Stimulated activated CD8-positive, alpha-beta memory T cell treated with anti-CD3 and anti-CD28 coated beads, Interleukin-4, amount 100 ng/mL, for 48 hours (primary cell): ENCODE measurements at places on chromosomes 4 and X.
A peak's percentile ranks its signal among the peaks of the same experiment; 100 is the strongest.

DNA sequence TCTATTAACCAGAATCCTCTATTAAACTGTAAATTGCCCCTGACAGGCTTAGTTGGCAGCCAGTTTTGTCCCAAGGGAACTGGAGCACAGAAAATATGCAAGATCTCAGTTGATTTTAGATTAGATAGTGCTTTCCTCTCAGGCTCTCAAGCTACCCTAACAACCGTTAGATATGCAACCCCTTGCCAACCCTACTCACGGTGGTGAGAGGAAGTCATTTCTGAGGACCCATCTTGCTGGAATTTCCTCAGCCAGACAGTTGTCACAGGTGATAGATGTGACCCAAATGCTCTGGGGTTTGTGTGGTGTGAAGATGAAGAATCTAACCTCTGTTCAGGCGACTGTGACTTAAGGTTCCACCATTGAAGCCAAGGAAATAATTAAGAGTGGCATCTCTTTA is 447.1 kb downstream of the MID1IP1 start:
- DNase-seq, result no peak

GRCh38 chr4:119237642-119238041 is 25.1 kb downstream of the USP53 start:
- DNase-seq, result no peak

GRCh38 chr4:47084111-47084510 is 52.7 kb downstream of the GABRB1 start:
- no peak for DNase-seq

- no peak for DNase-seq
Measured at GRCh38 chr4:20724915-20725314, 24.7 kb downstream of the PACRGL start.

DNA sequence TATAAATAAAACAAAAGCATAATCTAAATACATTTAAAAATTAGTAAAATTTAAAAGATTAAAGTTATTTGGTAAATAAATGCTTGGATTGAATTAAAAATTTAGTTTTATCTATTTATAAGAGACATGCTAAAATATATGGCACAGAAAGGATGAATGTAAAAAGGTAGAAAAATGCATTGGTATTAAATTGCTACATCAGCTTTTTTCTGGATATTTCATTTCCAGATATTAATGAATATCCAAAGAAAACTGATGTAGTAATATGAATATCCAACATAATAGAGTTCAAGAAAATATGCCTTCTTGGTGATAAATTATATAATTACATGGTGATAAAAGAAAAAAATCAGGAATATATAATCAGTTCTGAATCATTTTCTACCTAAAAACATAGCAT is 1743.9 kb downstream of the RPA4 start:
- no peak for DNase-seq

DNA sequence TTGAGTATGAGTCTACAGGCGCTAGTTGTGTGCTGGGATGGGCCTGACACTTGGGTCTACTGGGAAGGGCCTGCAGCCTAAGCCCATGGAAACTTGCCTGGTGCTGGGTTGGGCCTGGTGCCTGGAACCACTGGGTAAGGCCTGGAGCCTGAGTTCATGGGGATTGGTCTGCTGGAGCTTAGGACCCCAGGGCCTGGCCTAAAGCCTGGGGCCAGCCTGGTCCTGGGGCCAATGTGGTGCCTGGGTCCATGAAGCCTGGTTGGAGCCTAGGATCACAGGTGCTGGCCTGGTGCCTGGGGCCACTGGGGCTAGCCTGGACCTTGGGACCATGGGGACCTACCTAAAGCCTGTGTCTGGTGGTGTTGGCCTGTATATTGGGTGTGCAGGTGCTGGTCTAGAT is 270.3 kb upstream of the GRIA3 start:
- DNase-seq, result no peak

DNA sequence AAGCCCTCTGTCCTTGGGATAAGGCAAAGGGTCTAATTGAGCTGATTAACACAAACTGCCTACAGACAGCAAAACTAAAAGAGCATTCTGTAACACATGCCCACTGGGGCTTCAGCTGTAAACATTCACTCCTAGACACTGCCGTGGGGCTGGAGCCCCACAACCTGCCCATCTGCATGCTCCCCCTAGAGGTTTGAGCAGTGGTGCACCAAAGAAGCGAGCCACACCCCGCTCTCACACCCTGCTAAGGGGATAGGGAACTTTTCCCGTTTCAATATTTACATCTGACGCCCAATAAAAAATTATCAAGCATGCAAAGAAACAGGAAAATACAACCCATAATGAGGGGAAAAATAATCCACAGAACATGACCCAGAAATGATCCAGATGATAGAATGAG is 46.9 kb upstream of the HSD17B10 start:
- DNase-seq, result peak; percentile 28

GRCh38 chr4:158814636-158815330 is 46.0 kb downstream of the FNIP2 start:
- DNase-seq, result no peak

DNA sequence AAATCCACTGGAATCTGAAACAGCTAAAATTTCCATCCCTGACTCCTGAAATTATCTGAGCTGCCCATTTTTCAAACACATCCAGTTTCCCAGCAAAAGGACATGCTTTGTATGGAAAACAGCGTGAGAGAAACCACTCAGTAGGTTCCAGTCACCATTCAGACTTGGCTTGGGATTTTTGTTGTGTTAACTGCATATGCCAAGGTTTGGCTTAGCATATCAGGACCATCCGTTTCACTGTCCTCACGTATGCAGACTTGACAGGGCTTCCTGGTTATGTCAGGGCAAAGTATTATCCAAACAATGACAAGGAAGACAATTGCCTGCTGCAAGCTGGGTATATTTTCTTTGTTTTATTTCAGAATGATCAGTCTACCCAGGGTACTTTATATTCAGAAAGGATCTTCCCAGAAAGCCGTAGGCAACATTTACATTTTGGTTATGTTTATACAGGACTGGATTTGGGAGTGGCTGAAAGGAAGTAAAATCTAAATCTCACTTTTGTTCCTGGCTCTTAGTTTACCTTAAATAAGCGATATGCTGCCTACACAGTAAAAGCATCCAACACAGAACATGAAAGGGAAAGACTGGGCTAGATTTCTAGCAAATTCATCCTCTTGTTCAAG is 41.3 kb upstream of the CCKAR start:
- DNase-seq, result no peak

DNA sequence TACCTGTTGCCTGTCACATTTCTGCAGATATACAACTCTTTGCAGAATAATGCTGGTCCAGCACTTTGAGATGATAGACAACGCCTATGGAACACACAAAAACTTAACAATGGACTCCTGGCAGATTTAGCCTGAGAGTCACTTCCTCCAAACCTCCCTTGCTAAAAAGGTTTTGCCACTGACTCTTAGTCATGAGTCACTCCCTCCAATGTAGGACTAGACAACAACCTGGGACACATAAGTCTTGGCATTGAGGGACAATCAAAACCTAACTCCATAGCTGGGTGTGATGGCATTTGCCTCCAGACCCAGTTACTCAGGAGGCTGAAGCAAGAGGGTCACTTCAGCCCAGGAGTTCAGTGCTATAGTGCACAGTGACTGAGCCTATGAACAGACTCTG is 22.0 kb upstream of the EIF4E start:
- no peak for DNase-seq

GRCh38 chr4:189385098-189385497 is 555.6 kb upstream of the FRG1 start:
- DNase-seq, result no peak

DNA sequence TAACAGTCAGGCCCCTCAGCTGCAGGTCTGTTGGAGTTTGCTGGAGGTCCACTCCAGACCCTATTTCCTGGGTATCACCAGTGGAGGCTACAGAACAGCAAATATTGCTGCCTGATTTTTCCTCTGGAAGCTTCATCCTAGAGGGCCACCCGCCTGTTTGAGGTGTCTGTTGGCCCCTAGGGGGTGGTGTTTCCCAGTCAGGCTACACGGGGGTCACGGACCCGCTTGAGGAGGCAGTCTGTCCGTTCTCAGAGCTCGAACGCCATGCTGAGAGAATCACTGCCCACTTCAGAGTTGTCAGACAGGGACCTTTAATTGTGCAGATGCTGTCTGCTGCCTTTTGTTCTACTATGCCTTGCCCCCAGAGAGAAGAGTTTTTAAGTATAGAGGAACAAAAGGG is 160.8 kb downstream of the DKK2 start:
- no peak for DNase-seq

DNA sequence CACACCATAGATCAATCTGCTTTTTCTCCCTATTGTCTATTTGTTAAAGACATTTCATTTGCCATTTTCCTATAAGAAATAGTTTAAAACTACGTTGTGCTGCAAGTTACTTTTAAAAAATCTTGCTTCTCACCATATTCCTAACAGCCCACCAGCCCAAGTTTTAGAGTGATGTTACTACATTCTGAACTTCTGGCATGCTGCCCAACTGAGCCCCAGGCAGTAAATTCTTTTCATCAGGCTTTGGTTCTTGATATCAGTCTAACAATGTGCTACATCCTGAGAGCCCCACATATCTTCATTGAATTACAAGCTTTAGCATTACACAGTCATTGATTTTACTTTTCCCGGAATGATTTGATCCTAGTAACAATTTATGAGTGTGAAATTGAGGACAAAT is 283.8 kb upstream of the IL1RAPL1 start:
- DNase-seq, result no peak

GRCh38 chr4:177489471-177490246 is 47.4 kb upstream of the AGA start:
- DNase-seq, result no peak

DNA sequence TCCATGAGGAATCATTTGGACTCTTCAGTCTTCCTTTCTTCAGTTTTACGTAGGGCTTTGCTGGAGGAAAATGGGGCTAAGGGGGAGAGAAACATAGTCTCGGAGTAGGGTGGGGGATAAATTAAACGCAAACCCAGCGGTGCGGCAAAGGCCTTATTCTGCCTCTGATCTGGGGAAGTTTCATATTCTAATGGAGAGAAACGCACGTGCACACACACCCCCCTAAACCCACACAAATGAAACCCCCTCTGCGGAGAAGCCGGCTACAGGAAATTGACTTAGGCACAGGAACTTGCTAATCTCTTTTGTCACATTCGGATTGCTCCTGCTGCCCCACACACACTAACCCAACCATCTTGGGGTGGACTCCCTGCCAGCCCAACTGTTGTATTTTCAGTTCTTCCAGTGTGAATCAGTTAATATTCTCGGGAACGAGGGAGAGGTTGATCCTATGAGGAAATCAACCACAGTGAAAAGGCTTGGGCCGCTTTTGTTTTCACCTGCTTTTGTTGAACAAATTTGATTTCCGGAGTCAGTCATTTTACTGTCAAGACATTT is at the start of gene RHOH:
Gene RHOH, plus strand, starts transcription at position 308 of the 558 bp plus-strand sequence. CDS start 46,356 bp downstream, outside the sequence.
- peak; percentile 80 for DNase-seq

DNA sequence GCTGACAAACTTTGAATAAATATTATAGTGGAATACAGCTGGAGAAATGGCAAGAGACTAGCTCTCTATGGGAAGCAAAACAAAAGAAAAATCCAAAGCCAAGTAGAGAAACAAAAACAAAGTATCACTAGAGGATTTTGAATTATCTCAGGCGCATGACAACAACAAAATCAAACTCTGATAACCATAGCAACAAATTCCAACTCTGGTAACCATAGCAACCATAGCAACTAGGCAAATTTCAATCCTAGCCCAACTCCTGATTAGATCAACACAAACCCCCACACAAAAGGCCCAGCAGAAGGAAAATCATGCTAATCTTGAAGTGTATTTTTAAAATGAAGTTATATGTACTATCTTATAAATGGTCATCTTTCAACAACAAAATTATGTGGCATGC is 98.4 kb upstream of the MAGEE2 start:
- no peak for DNase-seq

DNA sequence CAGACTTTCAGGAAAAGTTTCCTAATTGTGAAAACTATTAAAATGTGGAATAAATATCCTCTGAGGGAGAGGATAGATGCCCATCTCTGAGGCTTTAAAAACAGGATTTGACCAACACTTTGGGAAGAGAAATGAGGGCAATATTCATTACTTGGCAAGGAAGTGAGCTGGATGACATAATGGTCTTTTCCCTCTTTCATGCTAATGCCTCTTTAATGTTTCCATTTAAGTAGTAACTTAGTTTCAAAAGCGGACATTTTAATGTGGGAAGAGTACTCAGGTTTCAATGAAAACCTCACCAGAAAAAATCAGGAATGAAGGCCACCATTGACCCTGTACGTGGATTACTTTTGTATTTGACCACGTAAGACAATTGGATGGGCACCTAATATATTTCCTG is 503.3 kb downstream of the ANKRD50 start:
- no peak for DNase-seq

DNA sequence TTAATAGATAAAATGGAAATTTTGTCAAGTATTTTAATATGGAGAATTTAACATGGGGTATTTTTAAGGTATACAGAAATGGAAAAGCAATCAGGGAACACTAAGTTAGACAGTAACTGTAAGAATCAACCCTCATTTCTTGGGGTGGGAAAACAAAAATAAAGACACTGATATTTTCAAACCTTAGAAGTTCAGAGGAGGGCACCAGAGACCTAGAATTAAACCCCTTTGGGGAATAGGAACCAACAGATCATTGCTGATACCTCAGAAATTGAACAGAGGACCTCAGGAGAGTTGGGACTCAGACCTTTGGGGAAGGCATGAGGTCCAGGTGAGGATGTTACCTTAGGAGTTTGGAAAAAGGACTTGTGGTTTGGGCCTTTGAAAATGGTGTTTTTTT is 435.6 kb downstream of the TMA16 start:
- no peak for DNase-seq

GRCh38 chr4:6625256-6625655 is 15.2 kb upstream of the MRFAP1 start:
- DNase-seq, result no peak

- no peak for DNase-seq
Measured at GRCh38 chr4:101501421-101501820, 154.1 kb upstream of the PPP3CA start.

- DNase-seq, result peak; percentile 69
Measured at GRCh38 chr4:244471-244870, 60.8 kb downstream of the ZNF732 start.

DNA sequence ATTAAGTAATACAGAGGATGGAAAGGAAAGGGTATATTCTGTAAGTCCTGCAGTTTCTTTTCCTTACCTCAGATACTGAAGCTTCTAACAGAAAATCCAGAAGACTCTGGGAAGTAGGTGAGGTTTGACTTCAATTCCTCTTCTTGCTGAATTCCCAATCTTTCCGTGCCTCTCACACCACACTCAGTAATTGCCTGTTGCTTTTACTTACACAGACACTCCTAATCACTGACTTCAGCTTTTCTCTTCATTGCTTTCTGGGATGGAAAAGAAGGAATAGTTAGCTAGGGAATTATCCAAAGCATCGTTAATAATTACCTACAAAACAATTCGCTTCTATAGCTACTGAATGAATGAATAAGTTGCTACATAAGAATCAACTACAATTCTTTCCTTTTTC is 163.6 kb downstream of the FBXO8 start:
- DNase-seq, result no peak

DNA sequence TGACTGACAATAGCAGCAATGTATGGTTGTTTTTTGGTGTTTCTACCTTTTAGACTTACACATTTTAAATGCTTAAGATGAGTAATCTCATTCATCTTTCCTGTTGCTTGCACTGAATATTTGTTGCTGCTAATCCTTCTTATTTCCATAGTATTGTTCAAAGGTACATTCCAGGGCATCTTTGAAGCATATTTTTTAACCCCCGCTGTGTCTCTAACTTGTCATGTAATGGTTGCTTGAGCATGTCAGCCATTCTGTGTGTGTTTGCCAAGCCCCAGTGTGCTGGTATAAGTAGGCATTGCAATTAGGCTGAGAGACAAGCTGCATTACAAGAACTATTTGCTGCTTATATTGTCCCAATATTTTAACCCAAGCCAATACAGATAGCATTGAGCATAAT is 87.9 kb downstream of the IL1RAPL1 start:
- DNase-seq, result no peak

- no peak for DNase-seq
Measured at GRCh38 chr4:101348995-101349800, 1.9 kb upstream of the PPP3CA start.
